ENCODE measurements at places on chromosomes 11 and 22.

DNA sequence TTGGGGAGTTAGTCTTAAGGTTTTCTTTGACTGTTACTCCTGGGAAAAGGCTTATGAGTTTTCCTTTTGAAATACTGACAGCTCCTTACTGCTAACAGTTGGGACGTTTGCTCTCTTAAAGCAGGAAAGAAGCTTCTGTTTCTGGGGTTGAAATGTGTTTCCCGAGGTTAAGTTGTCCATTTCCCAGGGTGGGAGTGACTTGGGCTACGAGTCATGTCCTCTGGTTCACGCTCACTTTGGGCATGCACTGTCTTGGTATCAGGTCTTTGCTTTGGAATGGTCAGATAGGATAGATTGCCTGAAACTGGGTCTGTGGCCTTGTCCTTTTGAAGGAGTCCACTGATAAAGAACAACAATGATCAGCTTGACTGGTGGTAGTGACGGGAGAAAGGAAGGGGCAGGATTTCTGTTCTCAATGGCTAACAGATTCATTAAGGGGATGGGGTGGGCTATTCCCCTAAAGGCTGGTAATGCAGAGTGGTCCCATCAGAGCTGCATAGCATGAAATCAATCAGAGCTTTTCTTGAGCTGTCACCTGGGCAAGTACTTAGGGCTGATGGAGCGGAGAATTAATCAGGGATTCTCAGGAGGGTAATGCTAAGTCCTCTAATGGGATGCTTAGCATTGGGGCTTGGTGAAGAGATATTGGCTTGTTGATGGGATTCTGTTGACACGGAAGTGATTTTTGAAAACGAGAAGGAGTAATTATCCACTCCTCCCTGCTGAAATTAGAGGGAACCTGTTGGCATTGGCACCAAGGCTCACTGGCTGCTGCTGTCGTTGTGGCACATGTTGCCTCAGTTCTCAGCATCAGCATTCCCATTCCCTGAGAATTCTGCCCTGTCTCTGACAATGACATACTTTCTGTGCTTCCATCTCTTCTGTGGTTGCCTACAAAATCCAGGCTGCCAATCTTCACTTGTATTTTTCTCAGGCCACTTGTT lies 81.6 kb downstream of the TEAD1 start:
- no peak for DNase-seq

DNA sequence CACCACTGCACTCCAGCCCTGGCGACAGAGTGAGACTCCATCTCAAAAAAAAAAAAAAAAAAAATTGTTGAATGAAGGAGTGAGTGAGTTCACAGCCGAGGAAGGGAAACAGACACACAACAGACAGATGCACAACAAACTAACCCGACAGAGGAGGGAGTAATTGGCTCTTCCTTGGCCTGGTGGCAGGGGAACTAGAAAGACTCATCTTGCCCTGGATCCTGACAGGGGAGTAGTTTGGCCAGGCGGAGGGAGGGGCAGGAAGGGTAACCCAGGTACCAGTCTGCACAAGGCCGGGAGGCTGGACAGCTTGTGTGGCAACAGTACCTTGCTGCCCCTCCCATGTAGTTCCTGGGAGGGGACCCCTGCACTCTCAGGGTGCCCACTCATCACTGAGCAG lies 106.9 kb downstream of the KIAA1671 start:
- no peak for DNase-seq

DNA sequence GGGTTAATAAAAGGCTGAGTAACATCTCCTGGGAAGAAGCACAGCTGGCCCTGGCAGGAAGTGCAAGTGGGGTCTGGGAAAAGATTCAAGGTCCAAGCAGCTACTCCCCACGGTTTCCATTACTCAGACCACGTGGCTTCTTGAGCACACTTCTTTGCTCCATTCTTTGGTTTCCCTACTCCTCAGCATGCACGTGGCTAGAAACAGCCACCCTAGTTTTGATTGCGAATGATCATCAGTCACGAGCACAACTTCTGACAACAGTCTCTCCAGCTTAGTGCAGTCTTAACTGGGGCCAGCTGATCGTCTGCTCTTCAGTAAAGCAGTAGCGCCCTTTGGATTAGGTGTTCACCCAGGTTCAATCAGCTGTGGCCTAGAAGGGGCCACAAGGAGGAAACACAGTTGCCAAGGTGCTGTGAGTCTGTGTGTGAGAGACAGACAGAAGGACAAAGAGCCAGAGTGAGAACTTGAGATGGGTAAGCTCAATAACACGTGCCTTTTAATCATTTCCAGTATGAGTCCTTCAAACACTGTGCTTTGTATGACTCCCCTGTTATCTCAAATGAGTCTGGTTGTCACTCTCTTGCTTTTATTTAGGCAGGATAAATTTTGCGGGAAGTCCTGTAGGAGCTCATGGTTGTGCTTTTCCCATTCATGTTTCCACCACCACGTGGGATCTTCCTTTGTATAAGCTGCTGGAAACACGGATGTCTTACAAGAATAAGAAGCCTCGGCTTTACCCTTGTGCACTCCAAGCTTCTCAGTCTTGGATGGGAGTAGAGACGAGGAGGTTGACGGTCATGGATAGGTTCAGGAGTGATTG lies 901 bp upstream of the PARVA start:
- peak; percentile 89 for DNase-seq

- peak; percentile 64 for DNase-seq
Measured at GRCh38 chr22:42912059-42912458, 55.0 kb upstream of the ARFGAP3 start.
